ENCODE measurements at places on chromosomes 16 and 17.

DNA sequence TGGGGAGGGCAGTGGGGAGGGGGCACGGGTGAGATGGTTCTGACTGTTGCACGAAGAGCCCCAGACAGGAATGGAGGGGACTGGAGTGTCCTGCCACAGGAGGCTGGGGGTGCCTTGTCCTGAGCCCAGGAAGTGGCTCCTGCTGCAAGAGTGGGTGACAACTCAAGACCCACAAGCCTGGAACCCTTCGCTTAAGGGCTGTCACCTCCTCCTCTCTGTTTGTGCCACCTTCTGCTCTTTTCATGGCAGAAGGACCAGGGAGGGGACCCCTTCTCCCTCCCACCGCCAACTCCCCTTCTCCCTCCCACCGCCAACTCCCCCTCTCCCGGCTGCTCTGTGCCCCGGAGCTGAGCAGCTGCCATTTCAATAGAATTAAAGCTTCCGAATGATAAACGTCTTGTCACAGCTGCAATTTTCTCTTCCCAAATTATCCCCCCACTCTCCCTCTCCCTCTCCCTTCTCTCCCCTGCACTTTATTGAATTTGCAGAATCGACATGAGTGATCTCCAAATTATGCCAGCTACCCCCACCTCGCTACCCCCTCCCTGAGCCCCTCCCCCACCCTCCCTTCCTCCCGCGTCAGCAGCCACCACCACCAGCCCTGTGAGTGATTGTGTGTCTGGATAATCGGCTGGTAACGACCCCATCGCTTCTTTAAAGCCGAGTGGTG is 13.7 kb downstream of the GJD3 start:
- DNase-seq: no peak
- H3K27ac ChIP-seq: no peak overlapping the region
- H3K27me3 ChIP-seq: no peaks in the 10 kb centered on the region
- no peak overlapping the region for H3K4me3 ChIP-seq
- peaks cover 34% of the 10 kb centered on the region for H3K36me3 ChIP-seq

DNA sequence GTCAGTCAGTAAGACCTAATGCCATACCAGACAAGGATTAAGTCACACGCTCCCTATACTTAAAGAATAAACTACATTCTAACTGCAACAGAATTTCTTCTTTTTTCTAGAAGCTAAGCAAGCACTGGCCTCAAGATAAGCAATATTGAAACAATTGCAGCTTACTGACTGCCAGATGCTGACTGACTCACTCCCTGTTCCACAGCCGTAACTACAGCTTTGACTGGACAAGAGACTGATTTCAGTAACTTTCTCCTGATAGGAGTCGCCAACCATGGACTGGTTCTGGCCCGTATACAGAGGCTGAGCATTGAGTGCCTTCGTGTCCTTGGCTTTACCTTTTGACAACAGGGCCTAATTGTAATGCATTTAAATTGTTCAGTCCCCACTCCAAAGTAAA is 67.9 kb downstream of the TRIM37 start:
- H3K27ac ChIP-seq: no peak overlapping the region
- H3K36me3 ChIP-seq: peaks cover 37% of the 10 kb centered on the region
- DNase-seq: no peak
- H3K4me1 ChIP-seq: no peaks in the 10 kb centered on the region
- no peaks in the 10 kb centered on the region for H3K27me3 ChIP-seq

- no peaks in the 10 kb centered on the region for H3K36me3 ChIP-seq
- no peak for DNase-seq
- no peak overlapping the region for H3K4me3 ChIP-seq
- H3K27ac ChIP-seq: no peak overlapping the region
Measured at GRCh38 chr17:65627891-65628643, 66.6 kb upstream of the AXIN2 start.

GRCh38 chr17:73142872-73143381 is 21.9 kb upstream of the SSTR2 start:
- H3K27me3 ChIP-seq: peaks cover 10% of the 10 kb centered on the region
- peaks cover 15% of the 10 kb centered on the region for H3K4me1 ChIP-seq
- peak overlapping the region; percentile 33 for H3K27ac ChIP-seq
- peaks cover 9% of the 10 kb centered on the region for H3K36me3 ChIP-seq

DNA sequence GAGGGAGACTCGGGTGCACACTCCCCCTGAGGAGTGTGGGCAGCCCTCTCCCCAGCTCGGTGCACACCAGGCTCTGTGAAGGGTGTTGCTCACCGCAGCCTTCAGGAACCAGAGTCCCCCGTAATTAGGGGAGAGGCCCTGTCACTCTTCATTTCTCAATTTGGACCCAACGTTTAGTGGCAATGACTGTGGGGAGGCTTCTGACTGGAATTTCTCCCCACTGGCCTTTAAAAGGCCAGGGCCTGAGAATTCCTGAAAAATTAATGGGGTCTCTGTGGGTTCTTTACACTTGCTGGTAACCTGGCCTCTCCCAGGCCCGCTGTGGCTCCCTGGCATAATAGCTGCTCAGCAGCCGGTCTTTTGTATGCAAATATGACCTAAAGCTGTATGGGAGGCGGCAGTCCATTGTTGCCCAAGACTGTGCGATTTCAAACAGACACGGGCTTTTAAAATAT is 209.7 kb downstream of the MSI2 start:
- H3K27me3 ChIP-seq: no peaks in the 10 kb centered on the region
- peaks cover 29% of the 10 kb centered on the region for H3K4me1 ChIP-seq
- no peak overlapping the region for H3K27ac ChIP-seq

- H3K27me3 ChIP-seq: no peaks in the 10 kb centered on the region
- H3K4me3 ChIP-seq: no peak overlapping the region
- no peak for DNase-seq
- H3K36me3 ChIP-seq: peaks cover 23% of the 10 kb centered on the region
Measured at GRCh38 chr16:88009563-88010342, 58.5 kb downstream of the BANP start.

DNA sequence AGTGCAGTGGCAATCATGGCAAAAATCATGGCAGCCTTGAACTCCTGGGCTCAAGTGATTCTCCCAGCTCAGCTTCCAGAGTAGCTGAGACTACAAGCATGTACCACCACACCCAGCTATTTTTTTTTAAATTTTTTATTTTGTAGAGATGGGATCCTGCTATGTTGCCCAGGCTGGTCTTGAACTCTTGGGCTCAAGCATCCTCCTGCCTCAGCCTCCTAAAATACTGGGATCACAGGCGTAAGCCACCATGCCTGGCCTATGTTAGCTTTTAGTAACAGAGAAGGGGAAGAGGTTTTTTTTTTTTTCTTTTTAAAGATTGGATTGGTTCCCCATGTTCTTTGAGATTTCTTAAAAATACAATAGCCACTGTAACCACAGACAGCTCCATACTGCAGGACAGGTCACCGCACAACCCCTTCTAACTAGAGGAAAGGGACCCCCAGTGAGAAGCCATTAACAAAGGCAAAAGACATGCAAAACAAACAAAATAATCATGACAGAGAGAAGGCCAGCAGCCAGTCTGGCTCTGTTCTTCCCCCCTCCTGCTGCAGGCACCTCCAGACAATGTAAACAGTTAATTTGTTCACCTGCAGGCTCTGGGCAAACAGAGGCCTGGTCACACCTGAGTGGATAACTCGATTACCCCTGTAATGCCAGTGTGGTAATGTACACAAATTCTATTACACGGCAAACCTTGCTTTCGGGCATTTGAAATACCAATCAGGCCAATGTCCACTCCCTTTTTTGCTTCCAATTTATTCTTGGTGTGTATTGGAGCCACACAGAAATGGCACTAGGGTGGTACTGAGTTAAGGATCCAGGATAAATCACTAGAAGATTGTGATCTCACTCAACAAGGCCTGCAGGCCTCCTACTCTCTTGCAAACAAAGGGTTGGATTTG is 52.9 kb downstream of the SNX11 start:
- H3K4me1 ChIP-seq: peaks cover 8% of the 10 kb centered on the region
- H3K4me3 ChIP-seq: no peak overlapping the region
- DNase-seq: no peak
- no peaks in the 10 kb centered on the region for H3K27me3 ChIP-seq
- peaks cover 33% of the 10 kb centered on the region for H3K36me3 ChIP-seq

- H3K4me3 ChIP-seq: peak within 1 kb of the TSS; percentile 92
- peak; percentile 57 for DNase-seq
- H3K36me3 ChIP-seq: peaks cover 5% of the 10 kb centered on the region
Measured at GRCh38 chr16:56425439-56425832, at the start of gene AMFR. AMFR (minus strand) TSS chr16:56425545; CDS start chr16:56425327, 218 bp downstream.

GRCh38 chr17:50502301-50502990 is 5.8 kb upstream of the MYCBPAP start:
- H3K27ac ChIP-seq: no peak overlapping the region
- DNase-seq: no peak
- no peaks in the 10 kb centered on the region for H3K36me3 ChIP-seq
- peaks cover 21% of the 10 kb centered on the region for H3K4me1 ChIP-seq
- H3K4me3 ChIP-seq: no peak overlapping the region

DNA sequence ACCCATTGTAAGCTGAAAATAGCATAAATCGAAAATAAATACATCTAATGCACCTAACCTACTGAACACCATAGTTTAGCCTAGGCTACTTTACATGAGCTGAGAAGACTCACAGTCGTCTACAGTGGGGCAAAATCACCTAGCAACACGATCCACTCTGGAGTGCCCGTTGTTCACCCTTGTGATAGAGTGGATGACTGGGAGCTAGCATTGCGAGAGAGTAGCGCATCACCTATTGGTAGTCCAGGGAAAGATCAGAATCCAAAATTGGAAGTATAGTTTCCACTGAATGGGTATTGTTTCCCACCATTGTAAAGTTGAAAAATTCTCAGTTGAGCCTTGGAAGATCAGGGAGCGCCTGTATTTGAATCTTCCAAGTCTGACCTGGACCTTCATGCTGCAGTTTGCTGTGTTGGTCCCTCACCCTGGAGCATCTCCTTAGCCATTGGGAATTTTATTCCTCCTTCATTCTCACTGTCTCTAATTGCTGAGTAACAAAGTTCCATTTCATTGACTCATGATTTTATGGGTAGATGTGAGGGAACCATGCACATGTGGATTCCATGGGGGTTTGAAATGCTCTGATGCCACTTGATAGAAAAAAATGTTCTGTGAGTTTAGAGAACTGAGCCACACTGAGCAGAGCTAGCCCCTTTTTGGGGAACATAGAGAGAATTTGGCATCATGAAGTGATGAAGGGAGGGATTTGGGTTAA is 19.6 kb downstream of the AKAP1 start:
- no peak overlapping the region for H3K27ac ChIP-seq
- H3K27me3 ChIP-seq: no peaks in the 10 kb centered on the region
- H3K4me1 ChIP-seq: peaks cover 13% of the 10 kb centered on the region
- no peak for DNase-seq
- no peaks in the 10 kb centered on the region for H3K36me3 ChIP-seq

DNA sequence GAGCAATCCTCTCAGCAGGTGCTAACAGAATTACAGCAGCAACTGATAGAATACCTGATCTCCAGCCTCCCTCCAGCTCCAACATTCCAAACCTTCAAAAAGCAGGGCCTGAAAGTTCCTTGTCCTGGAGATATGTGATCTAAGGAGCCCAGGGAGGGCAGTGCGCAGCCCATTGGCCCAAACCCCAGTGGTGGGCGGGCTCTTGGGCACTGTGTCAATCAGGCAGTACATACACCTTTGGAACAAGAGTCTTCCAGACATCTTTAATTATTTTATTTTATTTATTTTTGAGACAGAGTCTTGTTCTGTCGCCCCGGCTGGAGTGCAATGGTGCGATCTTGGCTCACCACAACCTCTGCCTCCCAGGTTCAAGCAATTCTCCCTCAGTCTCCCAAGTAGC is 24.2 kb downstream of the SLC12A3 start:
- no peaks in the 10 kb centered on the region for H3K4me1 ChIP-seq
- DNase-seq: no peak
- H3K4me3 ChIP-seq: no peak overlapping the region

DNA sequence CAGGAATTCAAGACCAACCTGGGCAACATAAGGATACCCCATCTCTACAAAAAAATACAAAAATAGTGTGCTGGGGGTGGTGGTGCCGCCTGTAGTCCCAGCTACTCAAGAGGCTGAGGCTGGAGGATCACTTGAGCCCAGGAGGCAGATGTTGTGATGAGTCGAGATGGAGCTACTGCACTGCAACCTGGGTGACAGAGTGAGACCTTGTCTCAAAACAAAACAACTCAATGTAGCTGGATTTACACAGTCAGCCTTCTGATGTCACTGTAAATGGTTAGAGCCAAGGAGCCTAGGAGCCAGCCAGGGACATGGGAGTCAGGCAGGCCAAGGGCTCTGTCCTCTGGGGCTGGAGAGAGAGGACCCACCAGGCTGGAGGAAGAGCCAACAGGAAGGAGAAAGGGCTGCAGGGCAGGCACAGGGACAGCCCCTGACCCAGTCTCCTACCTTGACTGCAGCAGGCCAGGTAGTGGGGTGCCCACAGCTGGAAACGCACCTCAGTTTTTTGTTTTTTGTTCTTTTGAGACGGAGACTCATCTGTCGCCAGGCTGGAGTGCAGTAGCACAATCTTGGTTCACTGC is 8.4 kb downstream of the CDIPT start:
- no peak overlapping the region for H3K4me3 ChIP-seq
- H3K27me3 ChIP-seq: no peaks in the 10 kb centered on the region
- peak overlapping the region; percentile 46 for H3K27ac ChIP-seq
- DNase-seq: no peak
- H3K36me3 ChIP-seq: peaks cover 21% of the 10 kb centered on the region
